Fibroblast of upper back skin (primary cell): ENCODE measurements at places on chromosomes 16 and 17.
A peak's percentile ranks its signal among the peaks of the same experiment; 100 is the strongest.

DNA sequence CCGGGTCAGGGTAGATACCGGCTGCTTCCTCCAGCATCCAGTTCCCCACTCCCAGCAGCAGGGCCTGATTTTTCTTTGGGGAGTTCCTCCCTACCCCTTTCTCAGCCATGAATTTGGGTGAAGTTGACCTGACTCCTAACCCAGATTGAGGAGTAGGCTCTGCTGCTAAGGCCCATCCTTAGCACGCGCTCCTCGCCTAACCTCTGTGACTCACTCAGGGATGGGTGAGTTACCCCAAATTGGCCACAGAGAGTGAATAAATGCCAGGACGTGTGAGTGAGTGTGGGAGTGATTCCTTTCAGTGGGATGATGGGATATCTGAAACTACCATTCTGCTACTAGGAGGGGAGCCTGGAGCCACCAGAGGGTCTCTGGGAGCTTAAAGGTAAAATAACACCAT, 28.9 kb upstream of the ABCC12 start:
- no peak for DNase-seq

DNA sequence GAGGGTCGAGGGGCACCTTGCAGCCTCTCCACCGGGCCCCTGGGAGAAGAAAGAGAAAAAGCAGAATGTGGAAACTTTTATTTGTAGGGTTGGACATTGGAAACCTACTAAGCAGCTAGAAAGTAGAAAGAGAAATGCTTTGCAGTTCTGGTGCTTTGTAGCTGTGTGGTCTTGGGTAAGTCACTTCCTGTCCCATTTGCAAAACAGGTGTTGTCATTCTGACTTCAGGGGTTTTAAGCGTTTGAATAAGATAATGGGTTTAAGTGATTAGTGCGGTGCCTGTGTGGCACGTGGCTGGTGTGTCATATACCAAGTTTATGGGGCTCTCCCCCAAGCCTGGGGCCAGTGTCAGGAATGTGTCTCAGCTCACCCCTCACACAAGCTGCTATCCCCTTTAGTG, 1.6 kb downstream of the CA4 start:
- no peak for DNase-seq

GRCh38 chr16:14538604-14539003, 91.5 kb downstream of the PARN start:
- DNase-seq: no peak

GRCh38 chr17:78979780-78980623, at the start of gene LGALS3BP:
LGALS3BP (minus strand) TSS chr17:78979923; CDS start chr17:78977191, 2,732 bp downstream.
- DNase-seq: peak; percentile 79

DNA sequence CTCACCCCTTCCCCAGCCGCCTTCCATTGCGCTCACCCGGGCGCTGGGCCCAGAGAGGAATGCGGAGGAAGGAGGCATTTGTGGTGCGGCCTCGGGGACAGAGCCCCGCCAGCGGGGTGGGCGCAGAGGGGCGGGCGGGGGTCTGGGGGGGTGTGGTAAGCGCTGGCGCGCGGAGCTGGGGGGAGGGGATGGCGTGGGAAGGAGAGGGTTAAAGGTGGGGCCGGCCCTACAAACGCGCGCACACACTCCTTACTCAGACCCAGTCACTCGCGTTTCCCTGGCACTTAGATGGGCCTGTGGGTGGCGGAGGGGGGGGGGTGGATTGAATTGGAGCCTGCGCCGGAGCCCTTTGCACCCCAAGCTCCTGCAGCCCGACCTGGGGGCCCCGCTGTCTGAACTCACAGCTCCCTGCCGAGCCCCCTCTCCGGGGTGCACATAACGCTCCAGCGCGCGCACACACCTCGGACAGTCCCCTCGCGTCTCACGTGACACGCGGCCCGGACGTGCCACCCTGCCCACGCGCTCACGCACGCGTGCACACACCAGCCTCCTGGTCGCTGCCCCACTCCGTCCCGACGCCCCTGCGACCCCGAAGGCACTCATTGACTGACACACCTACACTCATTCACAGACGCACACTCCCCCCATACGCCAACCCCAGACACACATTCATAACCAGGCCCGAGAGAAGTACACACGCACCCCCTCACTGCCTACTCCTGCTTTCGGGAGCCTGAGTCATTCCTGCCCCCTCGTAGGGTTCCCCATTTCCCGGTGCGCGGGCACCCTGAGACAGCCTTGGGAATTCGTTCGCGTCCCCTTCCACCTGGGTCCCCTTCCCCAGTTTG, 844 bp downstream of the TBKBP1 start:
- peak; percentile 49 for DNase-seq

GRCh38 chr17:35743626-35744328, 9.3 kb downstream of the GAS2L2 start:
- DNase-seq: peak; percentile 40
